ENCODE measurements at places on chromosomes 5 and 9.

- no peak for DNase-seq
These were observed 123.3 kb upstream of the ELL2 start for GRCh38 chr5:96084874-96085506.

DNA sequence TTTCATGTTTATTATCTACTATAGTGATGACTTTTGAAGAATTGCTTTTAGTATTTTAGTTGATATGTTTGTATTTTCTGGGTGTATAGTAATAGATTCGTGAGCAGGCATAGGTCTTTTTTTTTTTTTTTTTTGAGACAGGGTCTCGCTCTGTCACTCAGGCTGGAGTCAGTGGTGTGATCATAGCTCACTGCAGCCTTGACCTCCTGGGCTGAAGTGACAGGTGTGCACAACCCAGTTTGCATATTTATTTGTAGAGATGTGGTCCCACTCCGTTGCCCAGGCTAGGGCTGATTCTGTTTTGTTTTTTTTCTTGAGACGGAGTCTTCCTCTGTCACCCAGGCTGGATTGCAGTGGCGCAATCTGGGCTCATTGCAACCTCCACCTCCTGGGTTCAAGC lies 11.9 kb downstream of the ERBIN start:
- no peak for DNase-seq

DNA sequence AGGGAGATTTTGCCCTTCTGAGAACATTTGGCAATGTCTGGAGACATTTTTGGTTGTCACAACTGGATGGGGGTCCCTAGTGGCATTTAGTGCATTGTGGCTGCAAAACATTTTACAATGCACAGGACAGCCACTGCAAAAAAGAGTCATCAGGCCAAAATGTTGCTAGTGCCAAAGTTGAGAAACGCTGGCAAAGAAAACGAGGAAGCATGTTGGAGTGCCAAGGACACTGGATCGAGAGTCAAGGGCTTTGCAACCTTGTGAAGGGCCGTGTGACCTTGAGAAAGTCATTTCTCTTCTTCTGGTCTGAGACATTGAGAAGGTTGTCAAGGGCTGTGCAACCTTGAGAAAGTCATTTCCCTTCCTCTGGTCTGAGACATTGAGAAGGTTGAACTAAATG lies 45.7 kb upstream of the FRRS1L start:
- no peak for DNase-seq

DNA sequence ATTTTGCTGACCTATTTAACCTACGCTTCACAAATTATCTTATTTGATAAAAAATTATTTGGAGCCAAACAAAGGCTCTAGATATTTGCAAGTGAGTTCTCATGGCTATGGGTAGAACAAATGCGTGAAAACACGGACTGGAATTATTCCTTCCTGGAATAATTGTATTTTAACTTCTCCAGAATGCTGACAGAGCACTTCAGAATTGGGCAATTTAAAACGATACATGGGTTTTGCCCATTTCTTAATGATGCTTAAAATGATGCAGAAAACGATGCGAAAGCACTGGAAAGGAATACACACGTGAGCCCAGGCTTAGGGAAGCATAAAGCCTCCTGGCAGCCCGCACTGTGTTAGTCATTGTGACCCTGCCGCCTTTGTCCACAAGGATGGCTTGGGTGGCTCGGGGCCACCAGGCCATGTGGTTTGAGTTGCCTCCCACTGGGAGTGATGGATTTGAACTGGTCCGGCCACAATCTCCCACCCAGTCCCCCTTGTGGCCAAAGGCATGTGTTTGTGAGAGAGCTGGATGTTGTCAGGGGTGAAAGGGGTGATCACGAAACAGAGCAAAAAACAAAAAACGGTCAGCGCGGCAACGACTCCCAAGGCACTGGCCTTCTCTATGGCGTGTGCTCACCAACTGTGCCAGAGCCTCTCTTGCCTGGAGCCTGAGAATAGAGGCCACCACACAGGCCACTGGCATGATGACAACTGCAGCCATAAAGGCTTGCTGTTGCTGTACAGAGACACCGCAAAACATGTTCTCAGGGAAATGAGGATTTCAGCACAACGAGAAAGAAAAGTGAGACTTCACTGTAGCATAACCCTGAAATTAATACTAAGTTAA lies 234.2 kb upstream of the ADAMTS16 start:
- no peak for DNase-seq

DNA sequence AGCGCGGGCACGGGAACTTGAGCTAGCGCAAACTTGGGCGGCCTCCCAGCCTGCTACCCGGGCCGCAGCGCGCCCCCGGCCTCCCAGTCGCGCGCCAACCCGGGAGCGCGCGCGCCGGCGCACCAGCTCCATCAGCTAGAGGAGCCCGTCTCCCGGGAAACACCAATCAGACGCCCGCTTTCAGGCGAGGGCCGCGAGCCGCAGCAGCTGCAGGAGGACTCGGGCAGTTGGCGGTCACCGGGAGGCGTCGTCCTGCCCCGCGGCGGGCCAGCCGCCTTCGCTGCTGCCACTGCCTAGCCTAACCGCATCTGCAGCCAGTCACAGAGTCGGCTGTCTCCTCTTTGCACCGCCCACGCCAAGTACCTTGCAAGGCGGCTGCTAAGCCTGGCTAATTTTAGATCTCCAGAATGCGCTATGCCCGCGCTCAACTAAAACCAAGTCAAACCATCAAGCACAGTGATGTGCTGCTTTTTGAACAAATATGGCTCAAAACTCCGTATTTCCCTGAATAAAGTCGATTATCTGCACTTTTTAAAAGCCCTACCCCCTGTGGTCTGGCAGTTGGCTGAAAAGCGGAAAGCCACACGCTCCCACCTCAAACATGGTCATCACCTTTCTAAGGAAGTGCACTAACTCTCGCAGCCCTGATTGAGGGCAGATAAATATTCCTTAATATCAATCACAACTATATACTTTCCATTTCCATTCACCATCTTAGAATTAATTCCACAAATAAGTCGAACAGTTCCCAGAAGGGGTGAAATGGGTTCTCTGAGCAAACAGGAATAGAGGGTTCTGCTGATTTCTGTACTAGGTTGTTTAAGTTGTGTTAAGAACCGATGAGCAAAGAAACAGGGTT lies 221.8 kb downstream of the MEF2C start:
- no peak for DNase-seq
